ENCODE measurements at places on chromosomes 11 and 22.

DNA sequence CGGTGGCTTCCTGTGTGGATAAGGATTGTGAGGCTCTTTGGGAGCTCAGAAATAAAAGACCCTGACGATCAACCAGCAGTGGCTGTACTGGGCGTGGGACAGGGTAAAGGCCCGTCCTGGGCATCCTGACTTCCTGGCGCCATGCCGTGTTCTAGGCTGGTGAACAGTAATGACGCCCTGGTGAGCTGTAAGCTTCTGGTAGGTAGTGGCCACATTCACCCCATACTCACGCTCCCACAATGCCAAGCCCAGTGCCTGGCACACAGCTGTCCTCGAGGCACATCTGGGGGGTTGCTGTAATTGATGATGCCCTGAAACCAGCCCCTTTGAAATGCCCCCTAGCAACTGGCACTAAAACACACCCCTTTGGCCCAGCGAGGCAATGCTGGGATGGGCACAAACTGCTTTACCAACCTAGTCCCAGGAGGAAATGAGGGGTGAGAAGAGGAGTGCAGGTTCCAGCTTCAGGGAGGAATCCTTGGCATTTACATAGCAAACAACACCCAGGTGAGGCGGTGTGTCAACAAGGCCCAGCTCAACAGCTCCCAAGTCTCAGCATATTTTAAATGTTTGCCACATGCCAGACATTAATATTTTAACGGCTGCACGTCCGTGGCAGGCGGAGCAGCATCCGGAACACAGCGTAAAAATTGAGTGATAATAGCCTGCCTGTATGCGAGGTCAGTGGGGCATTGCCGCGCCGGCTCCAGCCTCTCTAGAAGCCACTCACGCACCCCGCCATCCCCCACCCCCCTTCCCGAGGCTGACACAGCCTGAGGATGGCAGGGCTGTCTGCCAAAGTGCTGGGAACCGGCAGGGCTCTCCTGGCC lies 79.3 kb downstream of the DSCAML1 start:
- DNase-seq, result no peak

GRCh38 chr22:17965538-17966402 lies 58.6 kb downstream of the MICAL3 start:
- DNase-seq, result no peak

- DNase-seq, result no peak
Observed at GRCh38 chr11:36014898-36015665, 71.2 kb downstream of the LDLRAD3 start.

DNA sequence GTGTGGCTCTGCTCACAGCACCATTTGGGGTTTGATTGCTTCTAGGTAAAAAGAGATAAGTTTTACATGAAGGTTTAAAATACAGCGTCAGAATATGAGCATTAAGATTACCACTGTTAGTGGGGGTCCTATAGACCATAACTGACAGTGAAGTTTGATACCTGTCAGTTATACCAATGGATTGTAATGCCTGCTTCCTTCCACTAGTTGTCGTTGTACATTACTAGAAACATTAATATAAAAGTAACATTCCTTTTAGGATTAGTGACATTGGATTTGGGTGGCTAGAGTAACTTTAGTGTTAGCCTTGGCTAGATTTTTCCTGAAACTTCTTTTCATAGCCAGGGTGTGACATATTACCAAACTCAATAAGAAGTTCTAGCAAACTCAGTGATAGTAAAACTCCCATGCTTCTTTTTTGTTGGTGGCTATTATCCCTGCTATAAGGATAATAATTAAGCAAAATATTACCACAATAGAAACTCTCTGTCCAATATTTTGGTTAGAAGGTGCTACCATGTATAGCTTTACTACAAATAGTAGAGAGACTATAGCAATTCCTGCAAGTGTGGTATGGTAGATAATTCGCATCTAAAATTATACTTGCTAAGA lies 57.1 kb downstream of the FAM181B start:
- no peak for DNase-seq

GRCh38 chr11:64185175-64185692 lies 737 bp upstream of the STIP1 start:
- peak; percentile 88 for DNase-seq

DNA sequence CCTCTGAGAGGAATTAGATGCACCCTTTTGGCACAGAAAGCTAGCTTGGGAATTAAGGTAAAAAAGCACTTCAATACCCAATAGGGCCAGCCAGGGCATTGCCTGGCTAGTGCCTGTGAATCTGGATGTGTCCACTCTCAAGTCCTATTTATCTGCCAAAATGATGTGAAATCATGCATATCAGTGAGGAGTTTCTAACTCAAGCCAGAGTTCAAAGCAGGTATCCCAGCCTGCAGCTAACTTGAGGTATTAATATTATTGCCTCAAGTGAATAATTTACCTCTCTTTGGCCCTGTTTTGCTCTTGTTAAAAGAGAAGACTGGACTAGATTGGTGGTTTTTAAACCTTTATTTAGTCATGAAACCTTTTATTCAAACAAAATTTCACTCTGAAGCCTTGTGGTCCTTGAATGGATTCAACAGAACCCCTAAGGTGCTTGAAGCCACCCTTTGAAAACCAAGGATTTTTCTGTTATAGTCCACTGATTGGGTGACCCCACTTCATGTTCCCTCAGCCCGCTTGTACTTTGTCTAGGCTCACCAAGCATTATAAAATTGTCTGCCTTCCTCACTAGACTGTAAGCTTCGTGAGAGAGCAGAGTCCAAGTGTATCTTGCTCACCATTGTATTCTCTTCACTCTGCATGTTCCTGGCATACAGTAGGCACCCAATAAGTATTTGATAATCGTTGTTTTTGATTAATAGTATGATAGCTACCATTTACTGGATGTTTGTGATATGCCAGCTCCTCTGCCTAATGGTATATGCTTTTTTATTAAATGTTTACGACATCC lies 4.5 kb downstream of the RNF121 start:
- DNase-seq, result no peak

GRCh38 chr11:90842681-90843080 lies 619.8 kb upstream of the CHORDC1 start:
- DNase-seq, result no peak

- DNase-seq, result no peak
Observed at GRCh38 chr22:46753360-46753759, 9.1 kb upstream of the TBC1D22A start.

DNA sequence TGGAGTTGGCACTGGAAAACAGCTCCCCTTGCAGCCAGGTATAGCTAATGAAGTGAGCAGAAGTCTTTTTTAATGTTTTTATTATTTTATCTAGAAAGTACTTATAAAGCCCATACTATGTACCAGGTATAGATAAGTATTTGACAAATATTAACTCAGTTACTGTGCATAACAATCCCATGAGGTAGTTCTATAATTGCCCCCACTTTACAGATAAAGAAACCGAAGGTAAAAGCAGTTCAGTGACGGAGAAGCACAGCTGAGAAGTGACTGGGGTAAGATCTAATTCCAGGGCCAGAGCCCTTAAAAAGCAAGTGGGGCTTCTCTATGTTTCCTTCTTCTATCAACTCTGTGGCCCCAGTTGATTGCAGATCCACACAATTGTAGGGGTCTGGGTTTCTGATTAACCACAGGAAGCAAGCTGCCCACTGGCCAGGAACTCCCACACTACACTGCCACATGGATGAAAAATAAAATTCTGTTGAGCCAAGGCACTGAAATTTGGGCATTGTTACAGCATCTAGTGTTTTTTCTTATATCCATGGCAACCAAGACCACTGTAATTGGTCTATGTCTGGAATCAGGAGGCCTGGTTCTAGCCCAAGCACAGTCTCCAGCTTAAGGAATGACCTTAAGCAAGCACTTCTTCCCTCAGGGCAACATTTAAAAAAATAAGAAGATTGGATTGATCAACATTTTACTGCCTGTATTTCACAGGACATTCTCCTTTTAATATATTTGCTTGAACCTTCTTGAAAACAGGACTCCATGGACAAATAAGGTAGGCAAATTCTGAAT lies 55.3 kb upstream of the TEAD1 start:
- DNase-seq, result no peak

DNA sequence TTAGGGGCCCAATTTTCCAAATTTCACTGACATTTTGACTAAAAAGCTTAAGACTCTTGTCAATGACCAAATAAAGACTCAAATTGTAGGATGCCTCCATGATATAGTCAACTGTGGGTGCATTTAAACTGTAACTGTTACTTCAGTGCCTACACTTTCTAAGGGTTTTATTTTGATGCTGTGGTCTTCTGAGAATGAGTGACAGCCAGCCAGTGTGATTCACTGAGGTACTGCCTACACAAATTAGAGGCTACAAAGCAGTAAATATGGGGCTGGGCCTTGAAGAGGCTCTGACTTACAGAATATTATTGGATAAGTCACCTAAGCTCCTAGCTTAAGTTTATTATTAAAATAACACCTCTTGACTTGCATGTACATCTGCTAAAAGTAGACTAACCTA lies 210.6 kb downstream of the SWAP70 start:
- DNase-seq, result no peak

Measured in EL (cell line).